Left renal pelvis (tissue), 4 donors: ENCODE measurements at places on chromosomes 6 and 20.
A peak's percentile ranks its signal among the peaks of the same experiment; 100 is the strongest.

DNA sequence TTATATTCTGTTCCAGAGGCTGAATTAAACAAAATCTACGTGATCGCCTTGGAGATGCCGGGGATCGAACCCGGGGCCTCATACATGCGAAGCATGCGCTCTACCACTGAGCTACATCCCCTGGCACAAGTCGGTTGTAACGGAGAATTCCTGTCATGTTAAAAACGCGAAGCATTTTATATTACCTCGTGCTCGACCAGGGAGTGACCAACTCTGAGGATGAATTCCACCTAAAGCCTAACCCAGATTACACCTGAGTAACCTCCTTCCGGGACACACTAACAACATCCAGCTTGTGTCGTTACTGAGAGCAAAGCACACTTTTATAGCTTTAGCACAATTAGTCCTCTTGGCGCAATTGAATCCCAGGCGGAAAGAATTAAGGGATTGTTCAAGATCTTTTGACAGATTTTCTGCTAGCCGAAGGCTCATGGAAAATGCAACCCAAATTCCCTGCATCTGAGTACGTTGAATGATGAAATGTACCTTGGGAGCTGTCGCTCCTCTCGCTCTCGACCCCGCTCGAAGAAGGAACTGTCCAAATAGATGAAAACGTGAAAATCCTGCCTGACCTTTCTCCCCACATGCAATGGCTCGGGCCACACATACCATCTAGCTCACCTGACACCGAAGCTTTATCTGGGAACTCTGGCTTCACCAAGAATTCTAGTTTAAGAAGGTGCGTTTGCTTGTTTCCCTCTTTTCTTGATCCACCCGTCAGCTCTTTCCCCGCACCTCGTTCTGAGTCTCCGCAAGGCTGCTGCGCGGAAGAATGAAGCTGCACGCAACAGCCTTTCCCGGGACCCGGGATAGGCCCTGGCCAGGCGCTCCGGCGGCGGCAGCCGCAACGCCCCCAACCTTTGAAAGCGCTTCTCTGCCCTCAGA is 148.3 kb downstream of the GPX5 start:
- DNase-seq = peak; percentile 52

GRCh38 chr20:6108330-6108729 is 14.5 kb downstream of the FERMT1 start:
- DNase-seq = no peak

DNA sequence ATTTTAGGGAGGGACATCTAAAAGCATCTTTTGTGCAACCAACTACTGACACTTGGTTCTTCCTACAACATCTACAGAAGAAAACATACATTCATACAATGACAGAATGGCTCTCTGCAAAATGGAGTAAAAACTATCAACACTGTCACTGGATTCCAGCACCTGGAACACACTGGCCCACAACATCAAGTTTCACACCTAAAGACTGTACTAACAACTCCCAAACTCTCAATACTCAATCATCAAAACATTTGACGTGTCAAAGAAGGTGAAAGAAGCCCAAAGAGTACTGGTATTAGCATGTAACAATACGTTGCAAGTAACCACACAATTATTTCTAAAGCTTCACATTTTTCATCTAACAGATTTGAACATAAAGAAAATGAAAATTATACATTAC is 2.1 kb downstream of the CPNE1 start:
- no peak for DNase-seq

DNA sequence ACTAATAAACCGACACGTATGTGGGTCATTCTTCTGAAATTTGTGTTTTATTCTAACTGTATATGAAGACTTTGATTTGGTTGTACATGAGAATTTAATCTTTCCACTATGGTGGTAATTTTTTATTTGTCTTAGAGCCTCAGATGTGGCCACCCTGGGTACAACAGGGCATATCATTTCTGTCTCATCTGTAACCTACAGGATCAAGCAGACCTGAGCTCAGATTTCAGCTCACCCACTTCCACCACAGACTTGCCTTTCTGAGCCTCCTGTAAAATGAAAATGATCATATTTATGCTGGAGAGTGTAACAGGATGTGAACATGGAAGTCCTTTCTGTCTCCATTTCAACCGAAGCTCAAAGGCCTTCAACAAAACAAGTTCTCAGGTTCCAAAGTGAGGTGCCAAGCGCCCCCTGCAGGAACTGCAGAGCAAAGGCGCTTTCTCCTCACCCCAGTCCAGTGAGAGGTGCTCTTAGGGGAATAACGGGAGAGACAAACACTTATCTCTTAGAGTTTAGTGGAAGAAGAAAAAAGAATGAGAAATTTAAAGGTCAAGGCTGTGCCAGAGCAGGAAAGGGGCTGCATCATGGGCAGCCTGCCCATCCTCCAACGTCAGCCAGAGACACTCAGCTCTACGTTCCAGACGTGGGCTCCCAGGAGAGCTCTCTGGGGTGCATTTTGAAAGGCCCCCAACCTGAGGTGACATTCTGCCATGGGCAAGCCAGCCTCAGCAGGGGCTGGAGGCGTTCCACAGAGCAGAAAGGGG is 23.0 kb upstream of the CD24 start:
- peak; percentile 37 for DNase-seq

DNA sequence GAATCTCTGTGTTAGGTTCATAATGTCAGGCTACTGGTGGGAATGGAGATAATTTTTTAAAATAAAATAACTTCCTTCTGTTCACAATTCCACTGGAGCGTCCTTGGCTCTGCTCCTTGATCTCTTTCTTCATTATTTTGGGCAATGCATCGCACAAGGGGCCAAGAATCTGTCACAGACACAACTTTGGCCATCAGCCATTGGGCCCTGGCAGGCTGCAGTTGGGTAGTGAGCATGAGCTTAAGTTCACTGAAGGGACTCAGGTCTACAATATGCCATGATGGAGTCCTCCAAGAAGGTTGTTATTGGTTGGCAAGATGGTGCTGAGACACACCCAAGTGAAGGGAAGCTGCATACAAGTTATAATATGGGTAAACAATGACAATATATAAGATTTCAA is 40.0 kb downstream of the CYP39A1 start:
- DNase-seq = no peak

DNA sequence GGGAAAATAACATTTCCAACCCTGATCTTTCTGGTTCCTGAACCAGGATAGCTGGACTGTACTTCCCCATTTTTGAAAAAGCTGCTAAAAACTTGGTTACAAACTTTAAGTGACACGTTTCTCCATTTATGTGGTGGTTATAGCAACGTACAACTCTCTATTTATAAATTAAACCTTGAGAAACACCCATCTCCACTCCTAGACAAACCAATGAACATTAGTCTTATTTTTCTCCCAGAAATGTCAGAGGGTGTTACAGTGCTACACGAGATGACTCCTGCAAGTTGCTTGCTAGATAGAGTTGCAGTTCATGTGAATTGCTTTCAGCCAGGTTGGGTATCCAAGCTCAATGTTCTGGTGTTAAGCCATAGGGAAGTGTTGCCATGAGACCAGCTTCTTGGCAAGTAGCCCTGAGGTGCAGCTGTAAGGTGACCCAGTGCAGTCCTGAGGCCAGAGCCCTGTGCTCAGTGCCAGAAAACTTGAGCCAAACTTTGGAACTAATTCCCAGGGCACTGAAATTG is 51.3 kb upstream of the REV3L start:
- DNase-seq = no peak

DNA sequence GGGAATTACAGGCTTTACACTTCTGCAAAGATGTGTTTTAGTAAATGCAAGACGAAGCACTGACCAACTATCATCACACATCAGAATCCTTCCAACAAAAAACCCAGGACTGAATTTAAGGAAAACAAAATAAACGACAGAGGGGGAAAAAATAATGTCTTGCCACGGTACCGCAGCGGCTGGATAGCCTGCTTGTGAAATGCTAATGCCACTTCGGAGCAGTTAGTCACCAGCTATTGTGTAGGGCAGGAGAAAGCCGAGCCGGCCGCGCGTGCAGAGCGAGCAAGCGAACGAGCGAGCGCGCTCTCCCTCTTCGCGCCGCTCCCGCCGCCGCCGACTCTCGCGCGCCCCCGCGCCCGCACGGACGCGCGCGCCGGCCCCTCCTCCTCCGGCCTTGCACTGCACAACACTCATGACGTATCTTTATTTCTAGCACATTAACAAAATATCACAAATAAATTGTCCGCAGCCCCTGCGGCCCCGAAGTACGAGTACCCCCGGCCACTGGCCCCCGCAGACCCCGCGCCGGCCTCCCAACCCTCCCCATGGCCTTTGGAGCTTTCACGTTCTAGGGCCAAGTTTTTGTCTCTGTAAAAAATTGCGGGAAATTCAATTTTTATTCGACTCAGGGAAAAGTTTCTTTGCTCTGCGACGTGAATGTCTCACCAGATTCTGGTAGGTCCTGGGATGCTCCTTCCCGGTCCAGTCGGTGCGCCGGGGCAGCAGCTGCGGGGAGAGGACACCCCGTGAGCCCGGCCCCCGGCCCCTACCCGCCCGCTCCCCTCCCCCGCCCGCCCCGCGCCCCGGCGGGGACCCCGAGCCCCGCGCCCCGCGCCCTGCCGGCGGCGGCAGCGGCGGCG is 1.0 kb downstream of the PHIP start:
- peak; percentile 73 for DNase-seq

GRCh38 chr6:113923526-113923925 is 47.4 kb downstream of the HDAC2 start:
- DNase-seq = no peak

- DNase-seq = no peak
Measured at GRCh38 chr6:11586117-11586516, 48.6 kb downstream of the TMEM170B start.

GRCh38 chr6:41697861-41698781 is 37.3 kb downstream of the TFEB start:
- DNase-seq = no peak
